ENCODE measurements at places on chromosomes 11 and 22.

DNA sequence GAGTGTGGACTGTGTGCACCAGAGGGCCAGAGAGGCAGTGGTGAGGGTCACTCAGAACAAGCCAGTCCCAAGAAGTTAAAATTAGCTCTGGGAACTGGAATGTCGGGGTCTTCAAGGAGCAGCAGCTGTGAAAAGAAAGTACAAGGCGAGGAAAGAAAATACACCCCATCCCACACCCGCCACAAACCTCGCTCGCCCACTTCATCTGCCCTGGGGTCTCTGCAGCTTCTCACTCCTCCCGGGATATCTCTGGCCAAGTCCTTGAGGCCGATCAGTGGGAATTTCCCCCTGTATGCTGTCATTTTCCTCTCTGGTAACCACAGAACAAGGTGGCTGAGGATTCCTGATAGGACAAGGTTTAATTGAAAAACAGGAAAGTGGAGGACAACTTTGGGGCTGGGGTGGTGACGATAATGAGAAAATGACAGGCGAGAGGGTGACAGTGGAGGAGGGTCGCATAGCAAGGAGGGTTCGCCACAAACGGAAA, 36.3 kb upstream of the TIMP3 start:
- no peak for DNase-seq

- no peak for DNase-seq
These were observed 162.2 kb downstream of the ARHGAP42 start for GRCh38 chr11:100849009-100849900.

GRCh38 chr22:29299136-29299900, 7.1 kb upstream of the GAS2L1 start:
- DNase-seq: no peak

DNA sequence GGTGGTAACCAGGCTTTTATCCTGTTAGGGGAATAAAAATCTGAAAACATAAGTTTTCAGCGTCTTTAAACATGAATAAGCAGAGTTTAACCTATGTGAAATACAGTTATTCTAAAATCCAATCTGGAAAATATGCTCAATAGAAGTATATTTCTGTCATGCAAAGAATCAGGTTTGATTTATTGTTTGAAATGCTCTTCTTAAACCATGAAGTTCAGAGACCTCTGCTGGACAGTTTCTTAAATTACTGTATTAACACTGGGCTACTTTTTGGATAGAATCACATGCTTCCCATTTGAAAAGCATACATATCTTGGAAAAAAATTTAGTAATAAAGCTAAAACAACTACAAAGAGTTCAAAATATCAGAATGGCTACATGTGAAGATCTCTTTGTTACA, 25.4 kb downstream of the APIP start:
- no peak for DNase-seq

GRCh38 chr22:11253000-11253511, 4274.9 kb upstream of the OR11H1 start:
- DNase-seq: no peak

GRCh38 chr22:22910272-22911240, 22.9 kb downstream of the IGLL5 start:
- DNase-seq: no peak

GRCh38 chr11:63944987-63945386, 6.2 kb downstream of the NAA40 start:
- DNase-seq: peak; percentile 45

DNA sequence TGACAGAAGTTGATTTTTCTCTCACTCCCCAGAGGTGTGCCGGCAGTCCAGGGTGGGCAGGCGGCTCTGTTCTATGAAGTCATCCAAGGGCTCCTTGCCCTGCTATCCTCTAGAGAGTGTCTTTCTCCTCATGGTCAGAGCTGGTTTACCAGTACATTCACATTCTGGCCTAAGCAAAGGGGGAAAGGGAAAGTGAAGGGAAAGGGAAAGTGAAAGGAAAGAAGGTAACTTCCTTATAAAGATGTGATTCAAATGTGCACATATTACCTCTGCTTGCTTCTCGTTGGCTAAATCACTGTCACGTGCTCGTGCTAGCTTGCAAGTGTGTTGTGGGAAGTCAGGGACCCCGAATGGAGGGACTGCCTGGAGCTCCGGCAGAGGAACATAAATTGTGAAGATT, 2.9 kb upstream of the HTATIP2 start:
- no peak for DNase-seq

GRCh38 chr11:109853156-109853776, 239.9 kb upstream of the ZC3H12C start:
- DNase-seq: no peak

GRCh38 chr22:48238284-48238915, 1476.0 kb downstream of the TBC1D22A start:
- no peak for DNase-seq

Data from left ventricle myocardium inferior (tissue), 1 donor.